ENCODE measurements at places on chromosomes 11 and 22.

- DNase-seq: no peak
Observed at GRCh38 chr22:29936186-29936585, 53.2 kb downstream of the MTMR3 start.

- no peak for DNase-seq
Observed at GRCh38 chr11:2289859-2290258, 11.9 kb downstream of the C11orf21 start.

- DNase-seq: no peak
Observed at GRCh38 chr11:94302776-94303175, 1.6 kb upstream of the IZUMO1R start.

- no peak for DNase-seq
Observed at GRCh38 chr11:130787092-130787616, 129.1 kb downstream of the SNX19 start.
